ENCODE measurements at places on chromosomes 7 and 10.

- DNase-seq = no peak
These were observed 5.2 kb downstream of the PSMG3 start for GRCh38 chr7:1564603-1565022.

- DNase-seq = no peak
These were observed 97.0 kb downstream of the SUGCT start for GRCh38 chr7:40231796-40232195.

DNA sequence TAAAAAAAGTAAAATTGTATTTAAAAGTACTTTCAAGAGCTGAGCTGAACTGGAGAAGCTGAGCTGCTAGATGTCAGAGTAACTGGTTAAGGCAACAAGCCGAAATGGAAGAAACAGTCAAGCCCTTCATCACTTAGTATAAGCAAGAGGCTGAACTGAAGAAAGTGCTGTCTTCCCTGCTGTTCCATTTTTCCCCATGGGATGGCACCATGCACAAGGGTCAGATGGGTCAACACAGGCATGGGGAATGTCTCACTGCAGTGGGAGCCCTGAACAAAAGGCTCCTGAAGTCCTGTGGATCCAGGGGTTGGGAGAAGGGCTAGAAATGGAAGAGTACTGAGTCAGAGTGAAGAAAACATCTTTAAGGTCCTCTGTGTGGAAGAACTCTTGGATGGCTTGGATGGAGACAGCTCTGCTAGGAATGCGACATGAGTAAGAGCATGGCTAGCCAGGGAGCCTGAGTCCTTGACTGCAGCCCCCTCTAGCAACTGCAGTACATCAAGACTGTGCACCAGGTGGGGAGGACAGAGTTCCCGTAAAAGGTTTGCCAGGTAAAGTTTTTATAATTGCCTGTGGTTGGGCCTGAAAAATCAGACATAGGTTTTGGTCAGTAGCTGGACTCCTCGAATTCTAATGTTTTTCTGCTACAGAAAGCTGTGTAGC, 348.3 kb downstream of the GPR158 start:
- no peak for DNase-seq

GRCh38 chr7:51150193-51150592, 166.4 kb downstream of the COBL start:
- DNase-seq = no peak

DNA sequence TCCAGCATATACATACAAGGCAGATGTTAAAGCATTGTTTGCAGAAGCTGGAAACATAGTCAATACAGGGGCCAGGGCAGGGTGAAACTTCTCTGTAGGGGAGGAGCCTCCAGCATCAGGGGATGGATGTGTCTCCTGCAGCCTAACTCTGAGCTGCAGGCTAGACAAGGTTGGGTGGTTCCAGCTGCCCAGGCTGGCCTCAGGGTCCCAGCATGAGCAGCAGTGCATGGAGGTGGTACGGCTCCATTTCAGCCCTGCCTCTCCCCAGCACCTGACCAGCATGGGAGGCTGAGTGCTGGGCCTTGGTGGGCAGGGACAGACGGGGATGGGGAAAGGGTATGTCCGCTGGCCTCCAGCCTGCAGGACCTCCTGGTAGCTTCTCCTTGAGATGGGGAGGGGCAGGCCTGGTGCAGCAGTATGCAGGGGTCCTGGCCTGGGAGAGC, 7.4 kb upstream of the TBRG4 start:
- no peak for DNase-seq

GRCh38 chr10:75969031-75969430, 537.6 kb downstream of the LRMDA start:
- no peak for DNase-seq

GRCh38 chr10:102453502-102453901, 2.2 kb upstream of the C10orf95 start:
- no peak for DNase-seq

- DNase-seq = no peak
These were observed 309.5 kb downstream of the WDR37 start for GRCh38 chr10:1365540-1366321.

GRCh38 chr7:105885387-105886111, 9.2 kb upstream of the ATXN7L1 start:
- DNase-seq = peak; percentile 40

- DNase-seq = no peak
These were observed 299.9 kb downstream of the C7orf25 start for GRCh38 chr7:42611961-42612360.

DNA sequence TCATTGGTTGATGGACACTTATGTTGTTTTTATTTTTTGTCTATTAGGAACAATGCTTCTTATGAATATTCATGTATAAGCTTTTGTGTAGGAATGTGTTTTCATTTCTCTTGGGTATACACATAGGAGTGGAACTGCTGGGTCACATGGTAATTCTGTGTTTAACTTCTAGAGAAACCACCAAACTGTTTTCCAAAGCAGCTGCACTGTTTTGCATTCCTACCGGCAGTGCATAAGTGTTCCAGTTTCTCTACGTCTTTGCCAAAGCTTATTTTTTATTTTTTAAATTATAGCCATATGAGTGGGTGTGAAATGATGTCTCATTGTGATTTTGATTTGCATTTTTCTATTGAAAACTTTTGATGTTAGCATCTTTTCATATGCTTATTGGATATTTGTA, 51.3 kb downstream of the ADK start:
- no peak for DNase-seq

GRCh38 chr7:84637568-84638338, 443.2 kb upstream of the SEMA3A start:
- no peak for DNase-seq

DNA sequence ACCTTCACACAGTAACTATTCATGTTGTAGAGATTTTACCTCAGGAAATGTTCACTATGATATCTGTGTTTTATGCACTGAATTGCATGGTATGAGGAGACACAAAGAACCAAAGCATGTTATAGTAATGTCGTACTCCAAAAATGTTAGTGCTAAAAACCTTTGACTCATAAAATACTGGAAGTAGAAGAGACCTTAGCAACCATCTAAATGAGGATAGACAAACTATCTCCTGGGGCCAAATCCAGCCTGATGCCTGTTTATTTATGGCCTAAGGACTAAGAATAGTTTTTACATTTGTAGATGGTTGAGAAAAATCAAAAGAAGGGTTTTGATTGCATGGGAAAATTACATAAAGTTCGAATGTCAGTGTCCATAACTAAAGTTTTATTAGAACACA, 535.1 kb downstream of the INHBA start:
- DNase-seq = no peak

GRCh38 chr10:72461085-72461484, 106.4 kb upstream of the DNAJB12 start:
- DNase-seq = no peak

- no peak for DNase-seq
These were observed 9.4 kb downstream of the ZCWPW1 start for GRCh38 chr7:100418930-100419659.

DNA sequence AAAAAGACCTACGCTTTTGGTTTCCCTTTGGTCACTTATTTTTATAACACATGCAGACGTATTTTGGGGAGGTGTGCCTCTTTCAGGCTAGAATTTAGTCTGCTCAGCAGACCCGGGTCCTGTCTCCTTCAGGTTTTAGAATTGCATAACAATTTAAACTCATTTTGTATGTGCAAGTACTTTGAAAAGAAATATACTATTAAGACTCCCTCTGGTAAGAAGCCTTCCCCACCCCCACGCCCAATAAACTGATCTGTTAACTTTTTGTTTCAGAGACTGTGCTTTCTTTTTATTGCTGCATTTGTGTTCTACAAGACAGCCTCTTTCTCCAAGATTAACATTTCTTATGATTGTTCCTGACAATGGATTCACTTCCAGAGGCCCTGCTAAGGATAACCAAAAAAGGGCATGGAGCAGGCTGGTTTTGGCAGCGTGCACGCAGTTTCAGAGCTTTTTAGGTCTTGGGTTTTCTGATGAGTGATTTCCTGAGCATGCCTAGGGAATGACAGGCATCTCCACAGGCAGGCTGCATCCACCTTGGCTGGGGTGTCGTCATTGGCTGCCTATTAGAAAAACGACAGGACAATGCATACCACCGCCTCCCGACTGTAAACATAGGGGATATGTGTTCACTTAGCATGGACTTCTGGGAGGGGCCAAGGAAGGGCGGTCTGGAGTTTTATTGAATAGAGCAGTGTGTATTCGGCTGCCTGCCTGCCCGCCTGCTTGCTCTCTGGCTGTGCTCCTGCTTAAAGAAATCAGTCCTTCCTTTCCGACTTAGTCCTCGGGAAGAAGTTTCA, at the start of gene CALD1:
Gene CALD1 (plus strand): TSS at position 694 of the 800 bp plus-strand sequence. CDS start 88,100 bp downstream, outside the sequence.
- no peak for DNase-seq

DNA sequence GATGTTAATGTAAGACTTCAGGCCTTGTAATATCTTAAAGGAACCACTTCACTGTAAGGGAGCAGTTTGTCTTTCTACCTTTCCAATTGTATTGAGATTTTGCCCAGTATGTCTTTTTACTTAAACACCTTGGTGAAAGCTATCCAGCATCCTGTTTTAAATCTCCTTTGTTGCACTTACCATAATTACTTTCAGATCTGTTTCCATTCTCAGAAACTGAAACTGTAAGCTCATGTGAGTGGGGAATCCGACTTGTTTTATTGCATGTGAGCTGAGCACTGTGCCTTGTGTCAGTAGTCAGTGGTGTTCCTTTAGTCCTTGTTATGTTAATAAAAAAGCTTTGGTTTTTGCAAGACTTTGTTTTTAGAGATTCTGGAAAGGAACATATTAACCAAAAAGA, 42.2 kb downstream of the BMPR1A start:
- DNase-seq = no peak

DNA sequence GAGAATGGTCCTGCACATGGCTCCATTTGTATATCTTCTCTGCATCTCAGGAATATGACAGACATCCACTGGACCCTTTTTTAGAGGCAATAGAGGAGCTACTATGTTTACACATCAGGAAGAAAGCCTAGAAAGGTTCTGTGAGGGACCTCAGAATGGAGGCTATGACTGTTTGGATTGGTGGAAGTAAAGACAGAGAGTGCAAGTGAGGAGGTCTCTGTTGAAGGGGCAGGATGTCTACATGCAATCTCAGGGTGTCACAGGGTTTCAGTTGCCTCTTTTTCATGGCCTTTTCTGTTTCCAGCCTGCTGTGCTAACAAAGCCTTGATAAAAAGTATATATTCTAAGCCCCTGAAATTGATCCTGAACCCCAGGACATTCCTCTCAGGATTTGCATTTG, 9.7 kb upstream of the GIMAP6 start:
- DNase-seq = no peak

DNA sequence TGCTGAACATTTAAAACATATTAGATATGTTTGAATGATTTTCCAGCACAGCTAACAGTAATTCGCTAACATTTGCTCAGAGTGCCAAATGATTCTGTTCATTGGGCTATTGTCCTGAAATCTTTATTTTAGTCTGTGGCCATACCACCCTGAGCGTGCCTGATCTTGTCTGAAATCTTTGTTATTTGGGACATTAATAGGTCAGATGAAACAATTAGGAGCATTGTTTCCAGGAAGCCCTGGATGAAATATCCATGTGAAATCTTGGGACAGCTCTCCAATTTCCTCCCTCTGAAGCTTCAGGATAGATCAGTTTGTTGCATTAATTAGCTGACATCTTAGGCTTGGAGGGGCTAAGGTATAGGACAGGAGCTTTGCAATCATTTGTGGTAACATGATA, 512.0 kb downstream of the KIF20B start:
- no peak for DNase-seq

- DNase-seq = no peak
These were observed 17.0 kb downstream of the TMEM236 start for GRCh38 chr10:17768957-17769356.

DNA sequence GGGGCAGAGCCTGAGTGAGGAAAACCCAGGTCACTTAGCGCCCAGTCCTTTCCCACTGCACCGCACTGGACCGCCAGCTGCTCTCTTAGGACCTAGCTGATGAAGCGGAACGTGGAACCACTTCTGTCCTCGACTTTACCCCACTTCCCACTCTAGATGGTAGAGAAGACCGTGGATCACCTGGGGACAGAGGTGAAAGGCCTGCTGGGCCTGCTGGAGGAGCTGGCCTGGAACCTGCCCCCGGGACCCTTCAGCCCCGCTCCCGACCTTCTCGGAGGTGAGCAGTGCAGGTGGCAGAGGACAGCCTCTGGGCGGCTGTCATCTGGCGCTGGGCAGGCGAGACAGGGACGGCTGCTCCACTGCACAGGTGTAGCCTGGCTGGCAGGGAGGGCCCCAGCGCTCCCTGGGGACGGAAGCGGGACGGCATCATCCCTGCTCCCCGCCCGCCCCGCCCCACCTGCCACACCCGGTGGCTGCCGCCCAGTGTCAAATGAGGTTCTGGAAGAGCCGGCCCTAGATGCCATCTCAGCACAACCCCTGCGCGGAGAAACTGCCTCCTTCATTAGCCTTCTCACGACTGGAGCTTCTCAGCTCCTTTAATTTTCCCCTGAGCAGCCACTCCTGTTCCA, 11.7 kb downstream of the PLAC9 start:
- peak; percentile 33 for DNase-seq

DNA sequence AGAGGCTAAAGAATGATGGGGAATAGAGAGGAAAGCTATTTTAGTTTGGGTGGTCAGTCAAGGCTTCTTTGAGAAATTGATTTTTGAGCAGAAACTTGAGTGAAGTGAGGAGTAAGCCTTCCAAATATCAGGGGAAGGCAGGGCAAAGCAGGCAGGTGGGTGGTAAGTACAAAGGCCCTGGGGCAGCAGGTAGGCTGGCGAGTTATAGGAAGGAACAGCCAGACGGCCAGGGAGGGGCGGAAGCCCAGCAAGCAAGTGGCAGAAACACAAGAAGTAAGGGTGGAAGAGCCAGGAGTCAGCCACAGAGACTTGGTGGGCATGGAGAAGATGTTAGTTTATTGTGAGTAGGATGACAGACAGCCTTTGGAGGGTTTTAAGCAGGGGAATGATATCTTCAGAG, 34.9 kb downstream of the VWA2 start:
- DNase-seq = no peak

- DNase-seq = no peak
These were observed 126.4 kb upstream of the FZD1 start for GRCh38 chr7:91137788-91138368.

- DNase-seq = peak; percentile 2
These were observed 62.9 kb upstream of the FAM171A1 start for GRCh38 chr10:15433850-15434537.

GRCh38 chr7:70573696-70574095, 558.2 kb upstream of the GALNT17 start:
- DNase-seq = no peak

DNA sequence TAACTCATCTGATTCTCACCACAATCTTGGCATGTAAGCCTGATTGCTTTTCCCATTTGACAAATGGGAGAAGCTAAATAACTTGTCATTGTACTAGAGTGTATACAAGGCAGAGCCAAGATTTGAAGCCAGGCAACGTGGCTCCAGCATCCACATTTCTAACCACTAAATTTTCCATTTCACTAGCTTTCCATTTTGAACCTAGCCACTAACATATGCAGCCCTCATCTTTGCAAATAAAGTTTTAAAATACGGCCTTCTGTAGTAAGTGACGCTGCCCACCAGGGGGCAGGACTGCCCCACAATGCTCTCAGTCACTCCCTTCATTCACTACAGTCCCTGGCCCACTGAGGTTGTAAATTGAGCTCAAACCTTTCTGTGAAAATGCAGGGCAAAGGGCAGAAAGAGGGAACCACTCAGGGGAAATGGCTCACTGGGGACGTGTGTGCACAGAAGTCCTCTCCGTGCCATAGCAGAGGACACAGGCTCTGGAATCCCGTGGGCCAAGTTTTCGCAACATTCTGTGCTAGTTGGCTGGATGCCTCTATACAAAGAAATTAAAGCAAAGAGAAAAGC, 315.7 kb downstream of the TNS3 start:
- DNase-seq = peak; percentile 26

- DNase-seq = no peak
These were observed 1.1 kb upstream of the MACC1 start for GRCh38 chr7:20218279-20218678.

- no peak for DNase-seq
These were observed 7.2 kb downstream of the TNS3 start for GRCh38 chr7:47574482-47575329.

Measured in NCI-H2029 (cell line).